ENCODE measurements at places on chromosomes 5 and 9. TPM values are rescaled to one million over a fixed set of nuclear protein-coding genes. Genes with fewer than 3 reads are reported as not detected.
A peak's percentile ranks its signal among the peaks of the same experiment; 100 is the strongest.

DNA sequence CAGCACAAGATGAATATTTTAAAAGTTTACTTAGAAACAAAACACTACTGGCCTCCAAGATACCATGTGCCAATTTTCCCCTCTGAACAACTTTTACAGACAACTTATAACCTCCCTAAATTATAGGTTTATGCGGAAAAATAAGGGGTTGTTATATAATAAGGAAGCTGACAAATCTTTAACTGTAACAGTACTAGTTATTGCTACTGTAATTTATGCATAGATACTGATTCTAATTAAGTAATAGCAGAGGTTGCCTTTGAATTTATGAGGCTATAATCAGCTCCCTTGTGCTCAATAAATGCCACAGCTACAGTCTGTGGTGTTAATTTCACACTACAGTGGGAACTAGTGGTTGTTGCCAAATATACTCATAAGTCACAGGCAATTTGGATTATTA lies 291.3 kb upstream of the PCSK5 start:
- no peaks in the 10 kb centered on the region for H3K36me3 ChIP-seq
- H3K4me3 ChIP-seq: no peak overlapping the region
- H3K27ac ChIP-seq: no peak overlapping the region
- peaks cover 16% of the 10 kb centered on the region for H3K27me3 ChIP-seq
- no peak for DNase-seq

The RGS3 gene
- 39.4 TPM for total RNA-seq

DNA sequence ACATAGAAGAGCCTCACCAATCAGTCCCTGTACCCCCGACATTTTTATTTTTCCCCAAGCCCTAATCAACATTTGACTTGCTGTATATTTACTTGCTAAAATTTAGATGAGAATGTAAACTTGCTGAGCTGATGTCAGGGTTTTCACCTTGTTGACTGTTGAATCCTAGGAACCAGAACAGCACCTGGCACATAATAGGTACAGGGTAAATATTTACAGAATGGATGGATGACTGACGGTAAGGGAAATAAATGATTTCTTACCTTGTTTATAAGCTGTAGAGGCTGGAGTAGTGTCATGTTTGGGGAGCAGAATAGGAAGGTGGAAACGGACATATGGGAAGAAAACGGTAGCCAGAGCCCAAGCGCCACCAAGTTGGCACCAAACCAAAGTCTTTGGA lies 107.0 kb upstream of the NUDT12 start:
- no peaks in the 10 kb centered on the region for H3K4me1 ChIP-seq
- DNase-seq: no peak
- H3K27ac ChIP-seq: no peak overlapping the region
- H3K27me3 ChIP-seq: no peaks in the 10 kb centered on the region
- no peaks in the 10 kb centered on the region for H3K36me3 ChIP-seq

The GAS1 gene
- 0.07 TPM for total RNA-seq

DNA sequence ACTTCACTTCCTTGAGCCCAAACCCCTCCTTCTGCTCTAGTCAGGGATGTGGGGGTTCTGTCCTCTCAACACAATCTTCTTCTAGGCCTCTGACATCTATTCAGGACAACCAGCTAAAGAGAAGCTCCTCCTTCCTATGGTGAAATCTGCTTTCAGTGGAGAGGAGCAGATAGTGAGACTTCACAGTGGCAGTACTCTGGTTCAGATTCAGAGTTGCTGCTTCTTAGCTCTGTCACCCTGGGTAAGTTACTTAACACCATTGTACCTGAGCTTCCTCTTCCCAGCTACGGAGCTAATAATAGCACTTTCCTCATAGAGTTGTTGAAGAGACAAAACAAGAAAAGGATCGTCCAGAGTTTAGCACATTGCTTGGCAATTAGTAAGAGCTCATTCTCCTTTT lies 77.3 kb upstream of the LARP1 start:
- H3K4me1 ChIP-seq: peaks cover 18% of the 10 kb centered on the region
- H3K27me3 ChIP-seq: no peaks in the 10 kb centered on the region
- H3K36me3 ChIP-seq: no peaks in the 10 kb centered on the region

DNA sequence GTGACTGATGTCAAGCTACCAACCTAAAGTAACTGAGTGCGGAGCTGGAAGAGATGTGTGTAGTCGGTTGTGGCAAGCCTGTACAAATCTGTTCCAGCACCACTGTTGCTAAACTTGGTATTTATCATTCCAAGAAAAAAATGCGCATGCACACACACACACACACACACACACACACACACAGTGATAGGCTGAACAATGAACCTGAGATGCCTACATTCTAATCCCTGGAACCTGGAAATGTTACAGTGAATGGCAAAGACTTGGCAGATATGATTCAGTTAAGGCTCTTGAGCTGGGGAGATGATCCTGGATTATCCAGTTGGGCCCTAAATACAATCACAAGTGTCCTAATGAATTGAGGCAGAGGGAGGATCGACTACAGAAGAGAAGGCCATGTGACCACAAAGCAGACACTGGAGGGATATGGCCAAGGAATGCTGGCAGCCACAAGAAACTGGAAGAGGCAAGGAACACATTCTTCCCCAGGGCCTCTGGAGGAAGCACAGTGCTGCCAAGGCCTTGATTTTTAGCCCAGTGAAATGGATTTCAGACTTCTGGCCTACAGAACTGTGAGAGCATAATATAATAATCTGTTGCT lies 49.7 kb upstream of the LHFPL2 start:
- H3K36me3 ChIP-seq: no peaks in the 10 kb centered on the region
- no peaks in the 10 kb centered on the region for H3K27me3 ChIP-seq
- H3K27ac ChIP-seq: peak overlapping the region; percentile 77
- H3K4me1 ChIP-seq: peaks cover 22% of the 10 kb centered on the region

DNA sequence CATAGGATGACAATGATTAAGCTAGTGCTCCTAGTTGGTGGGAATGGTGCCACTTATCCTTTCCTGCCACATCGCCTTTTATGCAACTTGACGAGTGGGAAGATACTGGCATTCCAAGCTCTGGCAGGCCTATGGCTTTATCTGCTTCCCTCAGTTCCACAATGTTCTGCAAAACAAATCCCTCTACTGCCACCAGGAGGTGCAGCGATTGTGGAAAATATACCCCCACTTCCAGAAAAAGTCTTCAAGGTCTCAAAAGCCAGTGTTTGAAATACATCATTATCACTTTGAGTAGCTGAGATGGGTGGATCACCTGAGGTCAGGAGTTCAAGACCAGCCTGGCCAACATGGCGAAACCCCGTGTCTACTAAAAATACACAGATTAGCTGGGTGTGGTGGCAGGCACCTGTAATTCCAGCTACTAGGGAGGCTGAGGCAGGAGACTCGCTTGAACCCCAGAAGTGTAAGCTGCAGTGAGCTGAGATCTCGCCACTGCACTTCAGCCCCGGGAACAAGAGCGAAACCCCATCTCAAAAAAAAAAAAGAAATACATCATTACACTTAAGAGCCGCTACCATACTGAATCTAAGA lies 3.4 kb downstream of the CLINT1 start:
- H3K27me3 ChIP-seq: no peaks in the 10 kb centered on the region
- H3K36me3 ChIP-seq: no peaks in the 10 kb centered on the region

GRCh38 chr5:127518319-127518621 lies 830 bp downstream of the PRRC1 start:
- H3K27me3 ChIP-seq: no peaks in the 10 kb centered on the region
- H3K36me3 ChIP-seq: no peaks in the 10 kb centered on the region
- peak overlapping the region; percentile 77 for H3K27ac ChIP-seq
- DNase-seq: no peak
- peaks cover 13% of the 10 kb centered on the region for H3K4me1 ChIP-seq

GRCh38 chr9:123365881-123366528 lies 10.0 kb downstream of the CRB2 start:
- no peaks in the 10 kb centered on the region for H3K36me3 ChIP-seq
- no peak overlapping the region for H3K27ac ChIP-seq
- H3K4me1 ChIP-seq: peaks cover 14% of the 10 kb centered on the region
- H3K27me3 ChIP-seq: no peaks in the 10 kb centered on the region
- H3K4me3 ChIP-seq: no peak overlapping the region

The SHB gene
- 28.7 TPM for total RNA-seq

GRCh38 chr5:115033861-115034260 lies 135.8 kb downstream of the TRIM36 start:
- H3K36me3 ChIP-seq: no peaks in the 10 kb centered on the region
- no peaks in the 10 kb centered on the region for H3K4me1 ChIP-seq
- no peak overlapping the region for H3K4me3 ChIP-seq
- no peaks in the 10 kb centered on the region for H3K27me3 ChIP-seq
- no peak overlapping the region for H3K27ac ChIP-seq
- no peak for DNase-seq

The INSL4 gene
- not detected for total RNA-seq

The CD14 gene
- total RNA-seq: 0.42 TPM

DNA sequence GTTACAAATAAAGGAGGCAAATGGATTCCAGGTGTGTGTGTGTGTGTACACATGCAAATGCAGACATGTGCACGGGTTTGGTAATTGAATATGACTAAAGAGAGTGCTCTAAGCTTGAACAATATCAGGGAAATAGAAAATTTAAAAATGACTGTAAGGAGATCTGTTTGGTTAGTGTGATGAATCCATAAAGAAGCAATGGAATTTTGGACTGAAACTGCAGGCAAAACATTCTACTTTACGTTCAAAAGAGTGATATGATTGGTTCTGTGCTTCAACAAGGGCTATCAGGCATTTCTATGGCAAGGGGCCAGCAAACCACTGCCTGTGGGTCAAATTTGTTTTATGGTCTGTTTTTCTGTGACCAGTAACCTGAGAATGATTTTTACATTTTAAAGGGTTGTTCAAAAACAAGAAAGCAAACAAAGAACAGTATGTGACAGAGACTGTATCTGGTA lies 332.8 kb upstream of the KLF9 start:
- H3K27me3 ChIP-seq: peaks cover 15% of the 10 kb centered on the region
- H3K4me3 ChIP-seq: no peak overlapping the region
- H3K36me3 ChIP-seq: no peaks in the 10 kb centered on the region
- H3K4me1 ChIP-seq: no peaks in the 10 kb centered on the region
- H3K27ac ChIP-seq: no peak overlapping the region

DNA sequence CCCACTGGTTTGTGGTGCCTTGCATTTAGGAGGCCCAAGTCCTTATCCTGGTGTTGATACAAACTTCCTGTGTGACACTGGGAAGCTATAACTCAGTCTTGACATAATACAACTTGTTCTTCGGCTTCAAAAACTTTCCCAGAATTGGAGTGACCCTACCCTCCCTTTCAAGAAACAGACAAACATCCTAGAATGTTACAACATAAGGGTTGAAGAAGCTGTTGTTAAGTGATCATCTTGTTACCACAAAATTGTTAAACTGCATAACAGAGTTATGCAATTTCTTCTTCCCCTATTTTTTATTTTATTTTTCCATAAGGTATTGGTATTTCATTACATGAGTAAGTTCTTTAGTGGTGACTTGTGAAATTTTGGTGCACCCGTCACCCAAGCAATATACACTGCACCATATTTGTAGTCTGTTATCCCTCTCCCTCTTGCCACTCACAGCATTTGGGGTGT lies 21.3 kb downstream of the TLR4 start:
- no peak overlapping the region for H3K4me3 ChIP-seq
- no peaks in the 10 kb centered on the region for H3K36me3 ChIP-seq
- H3K27me3 ChIP-seq: no peaks in the 10 kb centered on the region
- no peak for DNase-seq

The AMBP gene
- 1.9 TPM for total RNA-seq

DNA sequence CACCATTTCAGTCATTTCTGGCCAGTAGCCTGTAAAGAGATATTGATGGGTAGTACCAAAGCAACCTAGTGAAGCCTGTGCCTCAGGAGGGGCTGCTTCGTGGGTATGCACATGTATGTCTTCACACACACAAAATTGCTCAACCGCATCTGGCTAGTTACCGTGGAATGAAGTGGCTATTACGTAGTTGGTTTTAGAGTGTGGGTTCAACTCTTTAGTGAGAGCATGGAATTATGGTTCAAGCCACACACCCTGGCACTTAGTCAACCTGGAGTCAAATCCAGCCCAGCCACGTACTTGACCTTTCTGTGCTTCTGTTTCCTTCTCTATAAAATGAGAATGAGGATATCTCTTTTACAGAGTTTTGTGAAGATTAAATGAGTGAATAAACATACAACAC lies 174.9 kb downstream of the TTC39B start:
- no peaks in the 10 kb centered on the region for H3K4me1 ChIP-seq
- H3K27ac ChIP-seq: no peak overlapping the region
- no peak overlapping the region for H3K4me3 ChIP-seq
- no peaks in the 10 kb centered on the region for H3K36me3 ChIP-seq

GRCh38 chr5:78221964-78222451 lies 72.5 kb downstream of the AP3B1 start:
- H3K27me3 ChIP-seq: no peaks in the 10 kb centered on the region
- H3K36me3 ChIP-seq: 0 out of 2 replicates have a peak, but pooled peaks cover 5% of the 10 kb centered on the region
- DNase-seq: no peak
- no peak overlapping the region for H3K4me3 ChIP-seq
- no peaks in the 10 kb centered on the region for H3K4me1 ChIP-seq

DNA sequence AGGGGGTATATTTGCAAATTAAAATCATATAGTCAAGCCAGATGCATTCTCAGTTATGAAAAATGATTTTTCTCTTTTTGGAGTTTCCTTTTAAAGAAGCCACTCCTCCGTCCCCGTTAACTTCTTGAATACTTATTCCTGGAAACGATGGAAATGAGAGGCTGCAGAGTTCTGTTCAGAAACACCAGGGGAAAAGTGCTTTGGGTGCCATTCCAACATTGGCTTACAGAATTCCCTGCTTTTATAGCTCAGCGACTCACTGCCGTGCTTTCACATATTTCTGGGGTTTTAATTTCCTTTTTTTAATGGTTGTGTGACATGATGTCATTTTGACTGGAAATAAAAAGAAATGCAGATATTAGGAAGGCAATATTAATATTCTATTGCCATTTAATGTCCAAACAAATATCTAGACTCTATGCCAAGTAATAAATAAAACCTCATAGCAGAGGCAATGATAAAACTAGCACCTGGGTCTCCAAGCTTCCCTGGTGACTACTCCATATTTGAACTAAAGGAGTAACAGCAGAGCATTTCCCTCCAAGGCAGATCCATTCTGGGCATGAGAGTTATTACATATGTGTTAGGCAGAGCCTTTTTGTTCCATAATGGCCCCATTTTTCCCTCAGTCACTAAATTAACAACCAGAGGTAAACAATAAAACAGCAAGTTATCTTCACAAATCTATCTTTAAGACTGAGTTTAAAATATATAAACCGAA lies 363.4 kb downstream of the EBF1 start:
- peaks cover 28% of the 10 kb centered on the region for H3K27me3 ChIP-seq
- no peaks in the 10 kb centered on the region for H3K4me1 ChIP-seq
- no peak for DNase-seq

The PHYHD1 gene
- 0.32 TPM for total RNA-seq

Measured in HCT116 (cell line).